Fibroblast of gingiva (primary cell): ENCODE measurements at places on chromosomes 4 and X.

DNA sequence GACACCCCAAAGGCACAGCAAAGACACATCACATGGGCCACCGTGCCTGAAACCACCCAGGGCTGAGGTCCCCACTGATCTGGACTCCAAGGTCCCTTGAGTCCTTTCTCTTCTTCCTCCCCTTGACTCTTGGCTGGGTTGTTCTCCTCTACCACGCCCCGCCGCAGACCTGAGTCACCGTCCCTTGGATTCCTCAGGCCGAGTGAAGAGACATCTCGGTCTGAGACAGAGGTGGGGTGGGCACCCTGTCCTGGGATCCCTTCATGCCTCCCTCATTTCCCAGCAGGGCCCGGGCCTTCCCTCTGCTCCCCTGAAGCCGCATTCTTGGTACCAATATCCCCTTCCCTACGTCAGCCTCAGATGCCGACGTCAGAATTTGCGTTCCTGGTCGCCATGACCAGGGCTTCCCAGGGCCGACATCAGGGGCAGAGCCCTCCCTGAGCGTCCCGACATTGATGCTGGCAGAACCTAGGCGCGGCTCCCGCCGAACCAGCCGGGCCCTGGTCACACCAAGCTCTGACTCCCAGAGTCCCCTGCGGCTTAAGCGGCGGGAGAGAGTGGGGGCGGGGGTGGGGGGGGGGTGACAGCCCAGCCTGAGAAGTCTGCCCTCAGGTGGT lies 498 bp downstream of the MAGEA10 start:
- no peak for DNase-seq

DNA sequence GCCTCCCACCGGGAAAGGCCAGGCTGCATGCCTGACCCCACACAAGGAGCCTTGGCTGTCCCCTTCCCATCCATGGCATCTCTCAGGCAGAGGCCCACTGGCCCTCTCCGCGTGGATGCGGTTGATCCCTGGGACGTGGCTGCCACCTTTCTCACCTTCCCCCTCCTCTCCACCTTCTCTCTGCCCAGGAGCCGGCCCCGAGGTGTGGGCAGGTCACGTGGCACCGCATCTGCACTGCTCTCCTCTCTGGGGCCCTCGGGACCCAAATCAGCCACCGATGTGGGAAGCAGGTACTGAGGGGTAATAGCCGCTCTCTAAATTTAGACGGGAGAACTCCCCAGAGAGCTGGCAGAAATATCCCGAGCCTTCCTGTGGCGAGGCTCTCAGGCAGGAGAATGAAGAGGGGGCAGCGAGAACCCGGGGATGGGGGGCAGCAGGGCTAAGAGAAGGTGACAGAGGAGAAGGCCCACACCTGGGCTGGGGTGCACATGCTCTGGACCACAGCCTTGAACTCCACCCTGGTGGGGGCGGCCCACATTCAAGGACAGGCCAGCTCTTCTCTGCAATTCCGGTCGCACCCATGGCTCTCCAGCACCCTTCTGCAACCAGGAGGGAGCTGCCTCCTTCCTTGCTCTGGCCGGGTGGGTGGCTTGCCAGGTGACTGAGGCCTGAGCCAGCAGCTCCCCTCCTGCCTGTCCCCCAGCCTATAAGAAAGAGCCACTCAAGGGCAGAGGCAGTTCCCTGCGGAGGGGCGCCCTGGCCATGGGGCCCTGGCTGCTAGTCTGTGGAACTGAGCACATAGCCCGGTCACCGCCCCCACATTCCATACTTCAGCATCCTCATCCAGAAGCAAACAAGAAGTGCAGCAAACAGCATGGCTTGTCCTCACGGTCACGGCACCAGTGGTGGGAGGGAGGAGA lies 9.6 kb upstream of the DUSP9 start:
- no peak for DNase-seq

- DNase-seq: no peak
Observed at GRCh38 chr4:146522869-146523205, 1.1 kb upstream of the SLC10A7 start.

DNA sequence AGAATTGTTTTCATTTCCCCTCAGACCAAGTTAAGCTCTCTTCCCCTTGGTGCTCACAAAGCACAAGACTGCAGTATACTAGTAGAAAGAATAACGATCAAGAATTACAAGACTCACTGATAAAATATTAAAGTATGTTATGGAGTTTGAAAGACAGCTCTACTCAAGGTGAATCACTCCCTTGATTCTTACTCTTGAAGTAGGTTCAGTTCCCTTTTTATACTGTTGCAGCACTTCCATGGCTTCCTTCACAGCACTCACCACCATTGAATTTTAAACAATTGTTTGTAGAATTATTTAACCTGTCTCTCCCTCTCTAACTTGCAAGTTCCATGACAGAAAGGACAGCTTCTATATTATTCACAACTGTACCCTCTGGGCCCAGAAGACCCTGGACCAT lies 42.2 kb downstream of the CASK start:
- DNase-seq: no peak

GRCh38 chrX:9367421-9367820 lies 97.4 kb upstream of the TBL1X start:
- DNase-seq: no peak

GRCh38 chr4:30720021-30720660 lies at the start of gene PCDH7:
Gene PCDH7, plus strand, starts transcription at chr4:30720369. Its CDS starts 1,054 bp downstream, at chr4:30721423.
- peak; percentile 34 for DNase-seq

GRCh38 chr4:88821522-88821921 lies 123.9 kb upstream of the NAP1L5 start:
- DNase-seq: no peak

GRCh38 chr4:112296949-112297880 lies at the start of gene ALPK1:
Gene ALPK1, plus strand, starts transcription at chr4:112297369.
- peak; percentile 89 for DNase-seq

- DNase-seq: no peak
Observed at GRCh38 chrX:23062359-23062758, 62.6 kb downstream of the DDX53 start.

- DNase-seq: no peak
Observed at GRCh38 chr4:124104101-124104500, 608.4 kb downstream of the ANKRD50 start.

DNA sequence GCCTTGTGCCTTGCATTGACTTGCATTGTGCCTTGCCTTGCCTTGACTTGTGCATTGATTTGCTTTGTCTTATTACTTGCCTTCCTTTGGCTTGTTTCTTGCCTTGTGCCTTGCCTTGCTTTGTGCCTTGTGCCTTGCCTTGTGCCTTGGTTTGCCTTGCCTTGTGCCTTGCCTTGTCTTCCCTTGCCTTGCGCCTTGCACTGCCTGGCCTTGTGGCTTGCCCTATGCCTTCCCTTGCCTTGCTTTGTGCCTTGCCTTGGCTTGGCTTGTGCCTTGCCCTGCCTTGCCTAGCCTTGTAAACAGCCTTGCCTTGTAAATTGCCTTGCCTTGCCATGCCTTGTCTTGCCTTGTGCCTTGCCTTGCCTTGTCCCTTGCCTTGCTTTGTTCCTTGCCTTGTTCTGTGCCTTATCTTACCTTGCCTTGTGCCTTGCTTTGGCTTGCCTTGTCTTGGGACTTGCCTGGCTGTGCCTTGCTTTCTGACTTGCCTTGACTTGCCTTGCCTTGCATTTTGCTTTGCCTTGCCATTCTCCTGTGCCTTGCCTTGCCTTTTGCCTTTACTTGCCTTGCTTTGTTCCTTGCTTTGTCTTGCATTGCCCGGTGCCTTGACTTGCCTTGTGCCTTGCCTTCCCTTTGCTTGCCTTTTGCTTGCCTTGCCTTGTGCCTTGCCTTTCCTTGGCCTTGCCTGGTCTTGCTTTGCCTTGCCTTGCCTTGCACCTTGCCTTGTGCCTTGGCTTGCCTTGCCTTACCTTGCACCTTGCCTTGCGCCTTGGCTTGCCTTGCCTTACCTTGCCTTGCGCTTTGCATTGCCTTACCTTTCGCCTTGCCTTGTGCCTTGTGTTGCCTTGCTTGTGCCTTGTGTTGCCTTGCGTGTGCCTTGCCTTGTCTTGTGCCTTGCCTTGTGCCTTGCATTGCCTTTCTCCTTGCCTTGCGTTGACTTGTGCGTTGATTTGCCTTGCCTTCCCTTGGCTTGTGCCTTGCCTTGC lies 97.5 kb downstream of the TAB3 start:
- DNase-seq: no peak

DNA sequence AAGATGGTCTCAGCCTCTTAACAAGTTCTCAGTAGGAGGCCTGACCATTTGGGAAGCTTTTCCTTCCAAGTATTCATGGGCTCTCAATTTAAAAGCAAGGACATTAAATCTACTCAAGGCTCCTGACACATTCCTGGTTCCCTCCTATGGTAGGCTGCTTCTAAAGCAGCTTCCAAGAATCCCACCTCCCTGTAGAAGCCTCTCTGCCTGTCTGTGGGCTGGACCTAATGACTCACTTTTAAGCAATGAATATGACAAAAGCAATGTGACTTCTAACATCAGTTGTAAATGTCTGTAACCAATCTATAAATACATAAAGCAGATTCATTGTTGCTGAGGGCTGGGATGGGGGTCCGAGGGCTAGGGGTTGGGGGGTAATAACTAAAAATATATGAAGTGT lies 99.5 kb upstream of the FAM9B start:
- DNase-seq: no peak

DNA sequence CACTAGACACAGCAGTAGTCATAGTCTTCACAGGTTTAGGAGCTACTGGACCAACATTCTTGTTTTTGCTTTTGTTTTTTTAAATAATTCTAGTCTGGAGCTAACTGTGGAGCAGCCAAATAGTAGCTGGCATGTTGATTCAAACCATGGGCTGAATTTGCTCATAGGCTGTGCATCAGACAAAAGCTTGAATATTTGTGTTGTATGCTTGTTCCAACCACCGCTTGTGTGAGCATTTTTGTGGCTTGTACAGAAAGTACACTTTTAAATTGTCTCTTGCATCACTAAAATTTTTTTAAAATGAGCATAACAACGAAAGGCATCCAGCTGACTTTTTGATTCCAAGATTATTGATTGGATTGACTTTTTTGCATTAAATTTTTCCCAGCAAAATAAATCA lies 39.6 kb downstream of the CCNI start:
- DNase-seq: peak; percentile 95

- no peak for DNase-seq
Observed at GRCh38 chr4:113073451-113074005, 24.1 kb downstream of the ANK2 start.

GRCh38 chr4:88761861-88762523 lies 64.4 kb upstream of the NAP1L5 start:
- no peak for DNase-seq

DNA sequence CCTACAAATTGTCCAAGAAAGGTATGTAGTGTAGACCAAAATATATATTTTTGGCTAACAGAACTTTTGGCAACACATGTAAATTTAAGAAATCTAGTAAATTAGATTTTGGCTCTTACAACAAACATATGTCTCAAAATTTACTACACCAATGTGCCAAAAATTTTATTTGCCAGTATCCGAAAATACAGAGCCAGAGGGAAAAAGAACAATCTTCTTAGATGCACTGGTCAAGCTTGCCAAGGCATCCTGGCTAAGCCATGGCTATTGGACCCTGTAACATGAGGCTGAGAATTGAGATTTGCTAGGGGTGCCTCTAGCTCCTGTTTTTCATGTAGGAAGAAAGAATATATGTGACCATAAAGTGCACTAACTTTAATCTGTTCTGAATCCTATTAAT lies 91.8 kb downstream of the GABRG1 start:
- no peak for DNase-seq
